ENCODE measurements at places on chromosomes 11 and 22.

GRCh38 chr11:35089666-35090065, 49.3 kb upstream of the CD44 start:
- DNase-seq, result no peak

DNA sequence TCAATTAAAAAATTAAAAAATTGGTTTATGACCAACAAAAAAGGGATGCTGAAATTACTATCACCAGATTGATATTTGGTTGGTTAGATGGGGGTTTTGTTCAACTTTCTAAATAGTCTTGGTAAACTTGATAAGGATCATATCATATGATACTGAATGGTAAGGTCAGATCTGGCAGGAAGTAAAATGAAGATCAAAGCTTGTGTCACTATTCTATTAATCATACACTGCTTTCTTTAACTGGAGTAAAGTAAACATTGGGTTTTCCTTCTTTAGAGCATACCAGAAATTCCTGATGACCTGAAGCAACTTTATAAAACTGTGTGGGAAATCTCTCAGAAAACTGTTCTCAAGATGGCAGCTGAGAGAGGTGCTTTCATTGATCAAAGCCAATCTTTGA, 40.2 kb downstream of the RRM1 start:
- no peak for DNase-seq

- no peak for DNase-seq
These were observed 42.5 kb downstream of the CCDC73 start for GRCh38 chr11:32752001-32752400.

DNA sequence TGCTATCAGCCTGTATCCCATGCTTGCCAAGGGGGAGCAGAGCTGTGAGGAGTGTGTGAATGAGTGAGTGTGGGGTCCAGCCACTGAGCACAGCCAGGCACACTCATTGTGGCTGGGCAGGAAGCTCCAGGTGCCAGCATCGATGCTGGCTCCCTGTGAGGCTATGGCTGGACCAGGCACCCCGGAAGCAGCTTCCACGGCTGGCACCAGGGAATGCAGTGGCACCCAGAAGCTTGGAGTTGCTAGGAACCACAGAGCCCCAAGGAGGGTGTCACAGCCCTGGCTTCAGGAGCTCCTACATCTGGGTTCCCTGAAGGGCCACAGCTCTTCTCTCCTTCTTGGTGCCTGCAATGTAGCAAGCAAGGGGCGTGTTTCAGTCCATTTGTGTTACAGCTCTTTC, 625.9 kb upstream of the RAG2 start:
- DNase-seq, result no peak

GRCh38 chr11:64444838-64445441, 86.0 kb downstream of the RPS6KA4 start:
- DNase-seq, result no peak

All from CD4-positive, alpha-beta T cell treated with Interleukin-6 at 100 ng/mL for 8 hours (primary cell).